ENCODE measurements at places on chromosomes 7 and 10. TPM values are rescaled to one million over a fixed set of nuclear protein-coding genes. Genes with fewer than 3 reads are reported as not detected.

DNA sequence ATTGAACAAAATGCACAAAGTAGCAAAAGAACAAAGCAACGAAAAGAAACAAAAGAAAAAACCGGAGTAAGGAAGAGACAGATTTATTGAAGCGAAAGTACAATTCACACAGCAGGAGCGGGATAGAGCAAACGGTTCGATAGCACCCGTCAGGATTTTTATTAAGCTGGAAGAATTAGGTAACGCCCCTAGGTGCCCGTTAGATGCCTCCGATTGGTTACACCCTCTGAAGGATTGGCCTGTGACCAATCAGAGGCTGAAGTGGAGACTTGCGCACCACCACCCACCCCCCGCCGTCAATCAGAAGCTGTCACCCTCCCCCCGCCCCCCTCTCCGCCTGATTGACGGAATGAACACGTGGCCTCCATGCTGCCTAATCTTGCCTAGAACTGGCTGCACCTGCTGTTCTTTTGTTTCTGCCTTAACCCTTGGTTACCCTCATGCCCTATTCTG, 16.8 kb downstream of the OCM2 start:
- no peak for DNase-seq

DNA sequence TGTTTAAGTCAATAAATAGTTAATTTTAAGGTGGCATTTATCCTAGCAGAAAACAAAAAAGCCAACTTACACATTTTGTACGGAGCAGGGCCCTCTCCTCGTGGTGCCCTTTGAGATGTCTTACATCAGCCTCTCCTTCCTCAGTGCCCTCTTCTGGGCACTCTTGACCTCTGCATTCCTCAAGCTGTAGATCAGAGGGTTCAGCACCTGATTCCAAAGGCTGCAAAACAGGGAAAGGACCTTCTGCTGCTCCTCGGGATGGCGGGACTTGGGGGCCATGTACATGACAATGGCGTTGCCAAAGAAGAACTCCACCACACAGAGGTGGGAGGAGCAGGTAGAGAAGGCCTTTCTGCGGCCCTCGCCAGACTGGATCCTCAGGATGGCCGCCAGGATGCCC, 4.6 kb upstream of the OR2A14 start:
- no peak for DNase-seq

- DNase-seq, result no peak
Measured at GRCh38 chr10:27285093-27285492, 44.5 kb upstream of the ACBD5 start.

GRCh38 chr10:29734962-29735627, 100.3 kb upstream of the SVIL start:
- DNase-seq, result peak; percentile 43

GRCh38 chr7:150520145-150520544, 5.5 kb downstream of the GIMAP7 start:
- DNase-seq, result no peak

GRCh38 chr7:77940647-77941046, 142.1 kb downstream of the PHTF2 start:
- DNase-seq, result peak; percentile 7

DNA sequence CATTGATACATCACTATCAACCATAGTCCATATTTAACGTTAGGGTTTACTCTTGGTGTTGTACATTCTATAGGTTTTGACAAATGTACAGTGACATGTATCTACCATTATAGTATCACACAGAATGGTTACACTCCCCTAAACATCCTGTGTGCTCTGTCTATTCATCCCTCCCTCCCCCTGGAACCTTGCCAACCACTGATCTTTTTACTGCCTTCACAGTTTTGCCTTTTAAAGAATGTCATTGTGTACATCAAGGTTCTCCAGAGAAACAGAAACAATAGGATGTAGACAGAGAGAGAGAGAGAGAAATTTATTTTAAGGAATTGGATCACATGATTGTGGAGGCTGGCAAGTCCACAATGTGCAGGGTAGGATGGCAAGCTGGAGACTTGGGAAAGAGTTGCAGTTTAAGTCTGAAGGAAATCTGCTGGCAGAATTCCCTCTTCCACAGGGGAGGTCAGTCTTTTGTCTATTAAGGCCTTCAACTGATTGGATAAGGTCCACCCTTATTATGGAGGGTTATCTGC, 45.1 kb upstream of the CCNJ start:
- no peak for DNase-seq

DNA sequence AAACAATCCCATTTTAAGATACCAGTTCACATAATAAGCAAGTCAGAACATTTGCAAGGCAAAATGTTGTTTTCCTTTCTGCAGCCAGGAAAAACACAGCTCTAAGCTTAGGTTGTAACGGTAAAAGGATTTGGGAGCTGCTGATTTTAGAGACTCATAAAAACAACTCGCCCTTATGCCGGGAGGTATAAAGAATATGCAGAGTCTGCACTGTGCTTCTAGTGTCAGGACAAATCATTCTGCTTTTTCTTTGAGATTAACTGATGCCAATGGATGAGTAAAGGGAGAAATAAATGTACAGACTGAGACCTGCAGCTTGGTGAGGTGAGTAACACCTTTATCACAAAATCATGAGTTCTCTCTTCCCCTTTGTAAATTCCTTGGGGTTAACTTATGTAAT, 2.0 kb upstream of the SFR1 start:
- DNase-seq, result no peak

GRCh38 chr10:117363028-117363427, 12.2 kb downstream of the PDZD8 start:
- no peak for DNase-seq

DNA sequence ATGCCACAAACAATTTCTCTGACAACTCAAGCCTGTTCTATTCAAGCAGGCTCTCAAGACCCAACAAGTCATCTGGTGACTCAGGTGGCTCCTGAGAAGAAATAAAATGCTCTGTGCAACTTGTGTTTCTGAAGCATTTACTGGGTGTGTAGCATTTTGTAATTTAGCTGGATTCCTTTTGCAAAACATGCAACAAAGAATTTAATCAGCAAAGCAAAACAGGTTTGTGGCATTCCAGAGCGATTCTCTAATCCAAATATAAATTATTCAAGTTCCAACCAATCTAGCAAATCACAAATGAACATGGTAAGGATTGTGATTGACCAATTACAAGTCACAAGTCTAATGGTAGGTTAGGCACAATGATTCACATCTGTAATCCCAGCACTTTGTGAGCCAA, 39.8 kb upstream of the C10orf67 start:
- DNase-seq, result no peak

DNA sequence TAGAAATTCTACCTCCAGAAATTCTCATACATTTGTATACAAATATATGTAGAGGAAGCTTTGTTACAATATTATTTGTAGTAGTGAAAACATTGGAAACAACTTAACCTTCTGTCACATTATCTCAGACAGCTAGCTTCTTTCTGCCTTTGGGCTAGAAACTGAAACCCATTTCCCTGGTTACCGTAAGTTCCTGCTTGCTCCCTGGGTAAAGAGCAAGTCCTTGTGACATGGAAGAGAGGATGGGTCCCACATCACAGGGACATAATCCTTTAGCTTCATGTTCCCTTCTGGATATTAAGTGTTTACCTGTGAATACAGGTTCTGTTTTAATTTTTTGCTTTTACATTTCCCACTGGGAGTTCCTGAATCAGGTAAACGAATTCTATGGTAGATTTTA, 41.8 kb downstream of the KLHDC10 start:
- no peak for DNase-seq

- DNase-seq, result no peak
Measured at GRCh38 chr7:143172354-143172753, 10.9 kb upstream of the TAS2R39 start.

- no peak for DNase-seq
Measured at GRCh38 chr7:21671859-21672258, 129.0 kb downstream of the DNAH11 start.

GRCh38 chr10:101687071-101687658, 7.8 kb downstream of the FBXW4 start:
- DNase-seq, result no peak

DNA sequence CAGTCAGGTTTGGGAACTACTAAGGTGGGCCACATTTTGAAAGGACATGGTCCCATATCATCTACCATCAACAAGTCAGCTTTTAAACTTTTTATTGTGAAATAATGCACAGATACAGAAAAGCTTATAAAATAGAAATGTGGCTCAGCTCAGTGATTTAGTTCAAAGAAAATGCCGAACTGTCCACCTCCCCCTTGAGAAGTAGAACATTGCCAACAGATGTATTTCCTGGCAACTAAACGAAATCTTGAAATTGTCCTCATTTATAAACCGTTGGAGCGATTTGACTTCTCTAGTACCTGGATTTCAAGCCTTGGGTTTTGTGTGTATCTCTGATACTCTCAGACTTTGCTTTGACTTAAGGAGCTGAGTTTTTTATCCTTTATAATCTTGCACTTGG, 32.7 kb upstream of the SMNDC1 start:
- DNase-seq, result no peak

DNA sequence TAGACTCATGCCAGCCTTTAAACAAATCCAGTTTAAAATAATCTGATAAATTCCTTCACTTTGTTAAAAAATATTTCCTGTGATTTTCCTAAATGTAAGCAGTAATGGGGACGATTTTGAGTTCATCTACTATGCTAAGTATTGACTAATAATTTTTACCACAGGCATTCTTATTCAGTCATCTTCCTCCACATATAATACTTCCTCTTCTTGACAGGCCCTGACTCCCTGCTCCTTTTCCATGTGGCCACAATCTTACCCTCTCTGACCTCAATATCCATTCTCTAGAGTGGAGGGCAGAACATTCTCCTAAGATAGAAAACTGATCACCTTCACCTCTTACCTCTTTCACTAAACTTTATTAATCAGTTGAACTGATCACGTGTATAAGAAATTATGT, 7.8 kb downstream of the DNAJC2 start:
- DNase-seq, result no peak

DNA sequence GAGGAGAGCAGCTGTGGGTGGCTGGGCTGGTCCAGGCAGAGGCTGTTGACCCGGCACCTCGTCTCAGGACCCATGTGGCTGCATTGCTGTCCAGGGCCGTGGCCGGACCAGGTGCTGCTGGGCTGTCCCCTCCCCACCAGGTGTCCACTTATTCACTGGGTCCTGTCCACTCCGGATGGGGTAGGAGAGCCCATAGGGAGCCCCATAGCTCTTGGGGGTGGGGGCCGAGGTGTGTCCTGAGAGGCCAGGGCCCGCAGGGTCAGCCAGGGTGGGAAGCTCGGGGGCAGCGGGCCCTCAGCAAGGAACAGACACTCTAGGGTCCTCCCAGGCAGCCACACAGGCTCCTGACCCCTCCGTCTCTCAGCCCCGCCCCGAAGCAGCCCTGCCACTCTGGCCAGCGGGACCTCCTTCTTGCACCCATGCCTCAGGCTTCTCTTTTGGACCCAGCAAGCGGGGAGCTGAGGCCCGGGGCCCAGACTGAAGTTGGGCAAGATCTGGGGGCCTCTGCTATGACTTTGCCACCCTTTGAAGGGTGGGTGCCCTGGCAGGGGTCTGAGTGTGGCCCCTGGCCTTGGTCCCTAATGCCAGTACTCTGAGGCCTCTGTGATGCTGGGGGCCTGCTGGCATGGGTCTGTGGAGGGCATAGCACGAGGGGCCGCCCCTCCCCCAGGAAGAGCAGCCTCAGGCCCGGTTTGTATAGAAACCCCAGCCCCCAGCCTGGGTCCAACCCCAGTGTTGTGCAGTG, 86.4 kb downstream of the NKX6-2 start:
- no peak for DNase-seq

DNA sequence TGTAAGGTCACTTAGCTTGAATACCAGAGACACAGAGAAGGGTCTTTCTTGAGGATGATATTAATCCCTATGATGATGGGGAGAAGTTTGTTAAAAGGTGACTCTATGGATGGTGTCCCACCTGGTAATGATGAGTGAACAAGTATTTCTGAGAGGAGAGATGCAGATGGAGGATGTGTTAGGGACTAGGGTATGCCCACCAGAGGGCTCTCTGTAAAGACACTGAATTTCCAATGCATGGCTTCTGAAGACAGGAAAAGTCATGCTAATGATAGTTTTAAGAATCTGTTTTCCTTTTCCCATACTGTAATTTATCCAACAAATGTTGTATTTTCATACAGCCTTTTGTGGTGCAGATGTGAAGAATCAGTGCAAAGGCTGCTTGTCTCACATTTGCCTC, 1250.9 kb upstream of the CELF2 start:
- DNase-seq, result no peak

DNA sequence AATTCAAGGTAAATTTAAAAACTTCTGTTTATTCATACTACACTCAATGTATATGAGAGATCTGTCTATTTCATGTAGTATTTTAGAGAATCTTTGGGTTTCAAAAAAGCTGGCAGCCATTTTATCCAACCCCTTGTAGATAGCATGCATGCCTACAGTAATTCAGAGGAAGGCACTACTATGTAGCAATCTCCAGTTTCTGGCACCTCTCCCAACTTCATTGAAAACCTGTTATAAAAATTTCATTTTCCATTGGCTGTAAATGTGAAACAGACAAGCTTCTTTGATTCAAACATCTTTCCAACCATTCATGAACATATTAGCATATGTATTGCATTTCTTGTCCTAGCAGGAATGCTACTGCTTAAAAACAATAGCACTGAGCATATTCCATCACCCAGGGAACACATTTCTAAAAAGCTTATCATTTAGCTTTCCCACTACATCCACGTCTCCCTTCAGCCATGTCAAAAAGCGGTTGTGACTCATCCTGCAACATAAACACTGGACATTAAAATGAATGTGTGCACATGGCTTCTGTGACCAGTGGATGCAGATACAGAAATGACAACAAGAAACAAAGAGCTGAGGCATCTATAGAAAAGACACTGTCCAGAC, 330.4 kb upstream of the AOAH start:
- no peak for DNase-seq

DNA sequence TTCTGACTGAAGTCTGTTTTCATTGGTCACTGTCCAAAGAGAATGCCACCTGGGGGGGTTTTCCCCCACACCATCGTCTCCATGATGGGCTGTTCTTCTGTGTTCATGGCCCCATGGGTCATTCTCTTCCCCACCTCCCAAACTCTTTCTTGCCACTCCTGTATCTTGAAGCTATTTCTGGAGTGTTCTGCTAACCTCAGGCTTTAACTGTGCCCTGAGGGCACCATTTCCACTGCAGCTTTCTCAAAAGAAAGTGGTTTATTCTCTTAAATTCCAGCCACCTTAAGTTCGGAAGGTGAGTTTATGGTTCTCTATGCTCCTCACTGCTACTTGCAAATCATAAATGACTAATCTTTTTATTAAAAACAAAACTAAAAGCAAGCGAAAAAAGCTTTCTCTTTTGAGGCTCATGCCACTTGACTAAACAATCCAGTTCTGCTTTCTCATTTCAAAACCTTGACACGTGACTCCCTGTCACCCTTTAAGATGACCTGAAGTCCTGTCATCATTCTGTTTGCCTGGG, 7.4 kb upstream of the APBB1IP start:
- DNase-seq, result no peak

The TPST1 gene
- polyA plus RNA-seq, result 50.4 TPM

The IFIT1B gene
- polyA plus RNA-seq, result 0.14 TPM

The GSTO2 gene
- polyA plus RNA-seq, result 30.4 TPM

The EPC1 gene
- polyA plus RNA-seq, result 79.2 TPM

The DNAH11 gene
- polyA plus RNA-seq, result 1.6 TPM

The CPVL gene
- polyA plus RNA-seq, result 68.7 TPM

The LRIT1 gene
- polyA plus RNA-seq, result not detected

The VPS37D gene
- polyA plus RNA-seq, result 10.0 TPM

The GIMAP5 gene
- polyA plus RNA-seq, result 5.9 TPM

The FFAR4 gene
- not detected for polyA plus RNA-seq

The CTAGE4 gene
- polyA plus RNA-seq, result 2.7 TPM

The EMX2 gene
- polyA plus RNA-seq, result 179 TPM
